ENCODE measurements at places on chromosomes 6 and 20.
A peak's percentile ranks its signal among the peaks of the same experiment; 100 is the strongest.

GRCh38 chr6:111605100-111605751 lies 452 bp downstream of the TRAF3IP2 start:
- DNase-seq = peak; percentile 9

DNA sequence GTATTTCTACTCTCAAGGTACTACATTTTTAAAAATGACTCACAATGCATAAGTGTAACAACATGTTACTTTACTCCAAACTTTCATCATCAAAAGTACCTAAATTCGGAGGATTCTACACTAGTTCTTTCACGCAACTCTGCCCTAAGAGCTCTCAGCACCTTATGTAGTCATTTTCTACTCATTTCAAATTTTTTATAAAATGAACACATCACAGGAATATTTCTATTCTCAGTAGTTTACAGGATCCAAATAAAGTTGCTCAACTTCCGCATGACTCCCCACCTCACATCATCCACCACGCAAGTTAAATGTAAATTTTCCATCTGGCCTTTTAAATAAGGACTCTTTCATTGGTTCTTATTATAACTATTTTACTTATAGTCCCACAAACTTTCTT lies 344.9 kb upstream of the MANEA start:
- DNase-seq = no peak

GRCh38 chr20:46202766-46203509 lies 84.8 kb downstream of the CD40 start:
- DNase-seq = no peak

GRCh38 chr6:107275330-107275865 lies 160.1 kb upstream of the BEND3 start:
- DNase-seq = no peak

DNA sequence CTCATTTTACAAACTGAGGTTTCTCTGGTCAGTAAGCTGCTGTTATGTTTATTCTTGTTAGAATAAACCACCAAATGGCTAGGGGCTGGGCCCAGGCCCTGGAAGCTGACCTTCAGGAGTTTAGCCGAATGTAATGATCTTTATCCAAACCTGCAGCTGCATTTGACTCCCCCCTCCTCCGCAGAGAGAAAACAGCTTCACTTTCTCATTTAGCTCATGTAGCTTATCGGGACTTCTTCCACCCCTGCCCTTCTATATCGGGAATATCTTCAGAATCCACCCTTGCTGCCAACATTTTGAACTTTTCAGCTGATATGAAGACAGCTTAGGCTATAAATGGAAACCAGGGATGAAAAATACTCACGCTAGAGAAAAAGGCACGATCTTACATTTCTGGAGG lies 102.6 kb downstream of the ZMYND8 start:
- no peak for DNase-seq
